ENCODE measurements at places on chromosomes 4 and X.
A peak's percentile ranks its signal among the peaks of the same experiment; 100 is the strongest.

- no peak for DNase-seq
Measured at GRCh38 chrX:20452487-20452886, 185.8 kb upstream of the RPS6KA3 start.

- no peak for DNase-seq
Measured at GRCh38 chr4:67635331-67635730, 65.6 kb downstream of the UBA6 start.

- DNase-seq: no peak
Measured at GRCh38 chr4:14726877-14727361, 275.4 kb upstream of the CPEB2 start.

DNA sequence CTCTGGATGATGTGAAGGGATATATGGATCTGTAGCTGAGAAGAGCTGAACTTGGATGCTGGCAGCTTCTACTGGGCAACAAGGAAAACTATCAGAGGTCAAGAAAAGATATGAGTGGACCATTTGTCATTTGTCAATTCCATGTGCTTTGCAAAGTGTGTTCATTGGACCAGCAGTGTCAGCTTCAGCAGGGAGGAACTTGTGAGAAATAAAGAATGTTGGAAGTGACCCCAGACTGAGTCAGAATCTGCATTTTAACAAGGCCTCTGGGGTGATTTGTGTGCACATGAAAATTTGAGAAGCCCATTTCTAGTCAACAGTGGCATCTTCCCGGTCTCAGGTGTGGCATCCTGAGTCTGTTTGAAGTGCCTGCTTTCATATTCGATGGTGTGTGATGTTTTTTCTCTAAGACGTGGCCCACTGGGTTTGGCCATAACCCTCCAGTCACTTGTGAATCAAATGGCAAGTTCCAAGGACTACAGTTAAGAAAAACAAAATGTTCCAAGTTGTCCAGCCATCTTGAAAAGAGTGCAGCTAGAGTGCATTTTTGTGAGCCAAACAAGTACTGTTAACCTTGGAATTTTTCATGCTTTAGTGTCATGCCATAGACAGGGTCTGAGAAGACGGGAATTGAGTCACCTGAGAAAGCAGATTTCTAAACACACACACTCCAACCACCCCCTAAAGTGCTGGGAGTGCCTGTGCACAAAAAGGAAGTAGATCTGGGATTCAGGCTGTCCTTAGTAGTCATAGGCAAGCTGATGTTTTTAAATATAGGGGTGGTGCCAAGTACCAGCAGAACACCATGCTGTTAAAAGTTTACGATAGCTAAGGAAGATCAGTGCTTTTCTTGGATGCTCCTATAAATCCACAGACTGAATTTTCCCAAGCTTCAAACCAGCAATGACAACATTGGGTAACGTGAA, 26.4 kb downstream of the GPM6B start:
- DNase-seq: no peak

DNA sequence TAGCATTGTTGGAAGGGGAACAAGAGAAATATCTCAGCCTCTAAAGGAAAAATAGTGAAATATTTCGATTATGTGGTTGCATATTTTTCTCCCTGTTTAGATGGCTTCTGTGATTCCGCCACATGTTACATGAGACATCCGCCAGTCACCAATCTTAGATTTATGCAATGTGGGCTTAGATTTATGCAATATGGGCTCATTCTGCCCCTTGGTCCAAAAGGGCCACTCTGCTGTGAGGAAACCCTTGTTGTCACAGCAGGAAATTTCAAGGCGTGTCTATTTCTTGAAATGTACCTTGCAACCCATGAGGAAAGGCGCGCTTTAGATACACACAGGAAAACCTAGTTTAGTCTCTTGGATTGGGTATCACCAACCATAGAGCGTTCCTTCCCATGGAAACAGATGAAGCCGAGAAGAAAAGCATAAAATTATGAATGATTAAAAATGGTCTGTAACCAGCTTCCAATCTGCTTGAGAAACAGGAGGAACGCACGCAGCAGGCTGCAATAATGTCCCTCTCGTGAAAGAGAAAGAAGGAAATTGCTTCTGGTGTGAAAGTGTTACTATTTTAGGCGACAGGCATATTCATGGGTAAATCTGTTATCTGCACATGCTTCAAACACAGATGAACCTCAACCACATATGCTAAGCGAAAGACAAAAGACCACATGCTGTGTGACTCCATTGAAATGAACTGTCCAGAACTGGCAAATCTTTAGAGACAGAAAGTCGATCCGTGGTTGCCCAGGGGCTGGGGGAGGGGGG, 3.7 kb downstream of the RS1 start:
- DNase-seq: no peak

DNA sequence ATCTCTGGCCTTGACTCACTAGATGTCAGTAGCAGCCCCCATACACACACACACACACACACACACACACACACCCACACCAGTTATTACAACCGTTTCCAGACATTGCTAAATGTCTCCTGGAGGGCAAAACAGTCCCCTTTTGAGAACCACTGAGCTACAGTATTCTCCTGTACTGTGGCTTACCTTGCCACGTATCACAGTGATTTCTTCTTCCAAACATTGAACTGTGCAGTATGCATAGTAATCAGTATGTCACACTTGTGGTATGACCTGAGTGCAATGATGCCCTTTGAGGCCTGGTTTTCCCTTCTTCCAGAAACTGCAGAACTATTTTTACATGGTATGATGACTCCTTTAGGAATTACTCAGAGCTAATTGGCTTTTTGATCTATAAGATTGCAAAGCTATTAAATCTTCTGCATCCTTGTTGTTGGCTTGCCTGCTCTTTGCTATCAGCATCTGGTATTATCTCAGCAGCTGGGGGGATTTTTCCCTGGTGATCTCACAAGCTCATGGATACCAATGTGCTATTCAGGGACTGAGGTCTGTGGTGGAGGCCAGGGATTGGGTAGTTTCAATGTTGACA, 3.6 kb upstream of the THOC2 start:
- DNase-seq: no peak

DNA sequence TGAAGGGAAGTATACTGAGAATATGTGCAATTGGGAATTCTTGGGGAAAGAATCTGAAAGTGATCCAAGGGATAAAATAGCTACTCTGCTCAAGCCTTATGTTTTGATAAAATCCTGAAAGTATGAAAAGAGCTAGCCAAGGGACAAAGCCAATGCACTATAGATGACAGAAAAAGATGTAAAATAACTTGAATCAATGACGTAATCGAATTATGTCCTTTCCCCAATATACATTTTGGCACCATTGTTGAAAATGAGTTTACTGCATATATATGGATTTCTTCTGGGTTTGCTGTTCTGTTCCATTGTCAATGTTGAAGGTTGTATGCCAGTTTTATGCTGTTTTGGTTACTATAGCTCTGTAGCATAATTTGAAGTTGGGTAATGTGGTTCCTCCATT, 407.3 kb downstream of the DCAF12L2 start:
- DNase-seq: no peak

DNA sequence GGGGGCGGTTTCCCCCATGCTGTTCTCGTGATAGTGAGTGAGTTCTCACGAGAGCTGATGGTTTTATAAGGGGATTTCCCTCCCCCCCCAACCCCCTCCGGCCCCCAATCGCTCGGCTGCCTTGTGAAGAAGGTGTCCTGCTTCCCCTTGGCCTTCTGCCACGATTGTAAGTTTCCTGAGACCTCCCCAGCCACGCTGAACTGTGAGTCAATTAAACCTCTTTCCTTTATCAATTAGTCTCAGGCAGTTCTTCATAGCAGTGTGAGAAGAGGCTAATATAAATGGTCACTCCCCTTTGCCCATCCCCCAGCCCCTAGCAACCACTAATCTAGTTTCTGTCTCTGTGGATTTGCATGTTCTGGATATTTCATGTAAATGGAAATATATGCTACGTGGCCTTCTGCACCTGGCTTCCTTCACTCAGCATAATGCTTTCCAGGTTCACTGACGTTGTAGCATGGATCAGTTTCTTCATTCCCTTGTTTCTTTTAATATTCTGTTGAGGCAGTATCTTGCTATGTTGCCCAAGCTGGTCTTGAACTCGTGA, 16.4 kb downstream of the GPR143 start:
- no peak for DNase-seq

GRCh38 chr4:175440786-175441185, 371.3 kb downstream of the GPM6A start:
- DNase-seq: no peak

GRCh38 chr4:100631281-100631968, 113.6 kb upstream of the EMCN start:
- no peak for DNase-seq

GRCh38 chrX:45137531-45137930, 63.1 kb downstream of the DIPK2B start:
- DNase-seq: no peak

GRCh38 chrX:53481093-53481492, 46.9 kb upstream of the HSD17B10 start:
- no peak for DNase-seq

DNA sequence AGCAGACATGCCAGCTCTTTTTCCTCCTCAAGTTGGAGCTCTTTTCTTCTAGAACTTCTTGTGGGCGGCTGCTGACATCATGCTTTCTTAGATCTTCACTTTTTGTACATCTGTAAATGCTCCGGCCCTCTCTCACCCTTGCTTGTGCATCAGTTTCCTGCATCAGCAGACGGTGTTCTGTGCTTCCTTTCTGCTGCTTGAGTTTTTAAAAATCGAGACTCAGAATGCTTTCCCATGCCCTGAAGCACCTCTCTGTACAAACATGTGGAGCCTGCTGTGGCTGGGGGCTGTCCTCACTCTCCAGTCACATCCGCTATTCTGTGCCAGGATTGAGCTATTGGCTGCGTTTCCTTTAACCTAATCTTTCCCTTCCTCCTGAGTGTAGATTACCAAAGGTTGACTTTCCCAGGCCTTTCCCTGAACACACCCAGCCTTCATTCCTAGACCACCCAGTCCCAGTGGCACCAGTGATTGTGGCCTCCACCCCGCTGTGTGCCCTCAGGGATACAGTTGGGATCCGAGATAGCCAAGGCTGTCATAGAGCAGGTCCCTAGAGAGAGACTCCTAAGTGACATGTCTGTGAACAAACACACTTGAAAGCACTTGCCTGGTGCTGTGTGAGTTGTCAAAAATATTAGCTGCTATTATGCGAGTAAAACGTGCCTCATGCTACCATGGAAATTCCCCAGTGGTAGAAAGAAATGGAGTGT, 41.9 kb downstream of the TNIP2 start:
- no peak for DNase-seq

- DNase-seq: no peak
Measured at GRCh38 chrX:42837101-42837726, 59.3 kb upstream of the PPP1R2C start.

GRCh38 chrX:638482-639131, 8.0 kb downstream of the SHOX start:
- DNase-seq: no peak

GRCh38 chr4:23084559-23085248, 392.0 kb downstream of the GBA3 start:
- no peak for DNase-seq

- no peak for DNase-seq
Measured at GRCh38 chrX:115493015-115493414, 68.0 kb upstream of the PLS3 start.

GRCh38 chrX:48934581-48935300, 15.9 kb upstream of the PIM2 start:
- DNase-seq: no peak

DNA sequence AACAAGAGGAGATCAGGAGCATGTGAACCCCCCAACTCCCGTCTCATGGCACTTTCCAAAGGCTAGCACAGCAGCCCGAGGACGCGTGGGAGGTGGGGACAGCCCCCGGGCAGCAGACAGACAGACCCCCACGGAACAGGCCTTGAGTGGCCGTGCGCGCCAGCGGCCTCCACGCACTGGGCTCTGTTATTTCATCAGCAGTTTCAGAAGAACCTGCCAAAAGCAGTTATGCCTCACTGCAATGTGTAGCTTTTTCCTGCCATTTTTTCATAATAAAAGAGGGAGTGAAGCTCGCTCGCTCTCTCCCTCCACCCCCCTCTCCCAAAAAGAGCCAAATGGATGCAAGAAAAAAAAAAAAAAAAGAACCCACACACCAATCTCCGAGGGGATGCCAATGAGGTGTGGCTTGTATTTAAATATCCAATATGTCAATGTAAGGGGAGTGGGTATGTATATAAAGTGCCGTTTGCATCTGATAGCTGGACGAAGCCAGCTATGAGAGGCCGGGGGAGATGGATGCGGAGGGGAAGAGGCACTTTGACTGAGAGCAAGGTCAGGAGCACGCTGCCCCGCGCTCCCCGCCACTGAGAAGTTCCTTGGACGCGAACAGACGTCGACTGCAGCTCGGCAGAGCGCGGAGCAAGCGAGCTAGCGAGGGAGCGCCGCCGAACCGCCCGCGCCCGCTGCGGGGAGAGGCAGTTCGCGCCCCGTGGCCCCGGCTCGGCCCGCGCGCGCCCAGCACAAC, at the start of gene FGF16:
Gene FGF16 (plus strand): TSS at position 482 of the 745 bp plus-strand sequence. CDS start 286 bp downstream, outside the sequence.
- peak; percentile 36 for DNase-seq

DNA sequence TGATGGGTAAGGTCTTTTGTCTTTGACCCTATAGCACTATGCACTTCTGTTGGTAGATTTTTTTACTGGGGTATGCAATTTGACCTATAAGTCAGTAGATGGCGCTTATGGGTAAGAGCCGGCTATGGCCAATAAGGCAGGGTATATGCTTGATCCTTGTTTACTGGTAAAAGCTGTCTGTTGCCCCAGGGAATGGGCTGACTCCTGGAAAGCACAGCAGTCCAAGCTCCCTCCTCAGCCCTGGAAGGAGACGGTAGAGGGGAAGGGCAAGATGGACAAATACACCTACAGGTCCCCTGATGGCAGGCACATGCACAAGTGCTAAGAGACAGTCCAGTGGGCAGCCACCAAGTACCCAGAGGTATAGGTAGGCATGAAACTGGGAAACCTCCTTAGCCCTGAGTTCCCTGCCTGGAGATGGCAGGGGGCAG, 63.7 kb downstream of the ADAMTS3 start:
- no peak for DNase-seq

DNA sequence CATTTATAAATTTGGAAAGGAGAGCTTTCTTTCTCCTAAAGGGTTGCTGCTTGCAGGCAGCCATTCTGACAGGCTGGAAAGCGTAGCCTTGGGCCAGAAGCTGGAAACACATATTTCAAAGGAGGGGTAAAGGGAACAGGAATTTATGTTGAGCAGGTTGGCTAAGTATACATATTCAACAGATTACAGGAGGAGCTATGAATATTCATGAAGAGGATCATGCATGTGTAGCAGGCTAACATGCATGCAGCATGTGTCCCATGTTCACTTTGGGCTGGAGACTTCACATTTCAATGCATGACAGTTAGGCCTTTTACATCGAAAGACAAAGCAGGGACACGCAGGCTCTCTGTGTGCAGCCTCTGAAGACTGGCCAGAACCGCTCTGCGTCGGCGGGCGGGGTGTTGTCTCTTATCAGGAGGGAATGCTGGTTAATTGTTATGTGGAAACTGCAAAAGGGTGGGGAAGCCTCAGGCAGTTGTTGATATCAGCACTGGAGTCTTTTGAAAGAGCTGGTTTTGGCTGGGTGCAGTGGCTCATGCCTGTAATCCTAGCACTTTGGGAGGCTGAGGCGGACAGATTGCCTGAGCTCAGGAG, 31.5 kb downstream of the CASP3 start:
- DNase-seq: no peak

Data from GF-D8 (cell line).